ENCODE measurements at places on chromosomes 7 and 10.

GRCh38 chr10:130000918-130001317 is 36.8 kb upstream of the EBF3 start:
- DNase-seq = no peak

- DNase-seq = no peak
Measured at GRCh38 chr10:54124209-54124885, 676.7 kb downstream of the PCDH15 start.

DNA sequence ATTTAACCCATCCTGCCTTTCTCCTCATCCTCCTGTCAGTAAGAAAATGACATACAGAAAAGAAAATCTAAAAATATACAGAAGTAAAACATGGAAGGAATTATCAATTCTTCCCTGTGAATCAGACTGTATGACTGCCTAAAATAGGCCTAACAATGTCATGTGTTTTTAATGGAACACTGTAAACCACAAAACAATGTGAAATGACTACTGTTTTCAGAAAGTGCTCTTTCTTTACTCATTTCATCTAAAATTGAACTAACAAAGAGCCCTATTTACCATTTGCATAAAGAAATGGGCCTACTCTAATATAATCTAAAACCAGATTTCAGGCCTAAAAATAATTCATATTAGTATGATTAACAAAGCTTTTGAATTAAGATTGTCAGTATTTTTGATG is 35.7 kb downstream of the SEMA3E start:
- DNase-seq = no peak

- no peak for DNase-seq
Measured at GRCh38 chr10:34184939-34185386, 630.1 kb downstream of the PARD3 start.

DNA sequence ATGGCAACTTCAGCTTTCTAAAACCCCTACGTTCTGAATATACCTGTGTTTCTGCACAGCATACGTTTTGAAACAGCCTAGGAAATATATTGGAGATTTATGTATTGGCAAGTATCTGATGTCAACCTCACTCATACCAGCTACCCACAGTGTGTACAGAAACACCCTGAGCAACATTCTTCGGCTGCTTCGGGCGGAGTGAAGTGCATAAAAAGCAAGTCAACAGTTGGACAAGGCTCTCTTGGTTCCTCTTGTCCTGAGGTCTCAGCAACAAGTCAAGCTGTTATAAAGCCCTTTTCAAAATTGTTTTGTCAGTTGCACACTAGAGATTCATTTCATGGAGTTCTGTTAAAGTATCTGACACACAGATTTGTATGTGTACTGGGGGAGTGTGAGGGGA is 40.0 kb upstream of the PAPSS2 start:
- no peak for DNase-seq
